ENCODE measurements at places on chromosomes 3 and 15. TPM values are rescaled to one million over a fixed set of nuclear protein-coding genes. Genes with fewer than 3 reads are reported as not detected.

The CCR3 gene
- total RNA-seq: not detected

The EFCC1 gene
- 16.8 TPM for total RNA-seq

The ARNT2 gene
- total RNA-seq: 9.7 TPM

The LINGO1 gene
- 0.13 TPM for total RNA-seq

The RAD51 gene
- total RNA-seq: not detected

The CYP8B1 gene
- not detected for total RNA-seq

The ANKRD28 gene
- total RNA-seq: 83.3 TPM

The UBR1 gene
- total RNA-seq: 39.3 TPM

The RTP1 gene
- total RNA-seq: not detected

The DUOX1 gene
- total RNA-seq: 201 TPM

The CIB1 gene
- total RNA-seq: 90.0 TPM

The CCDC54 gene
- not detected for total RNA-seq

The KIF23 gene
- total RNA-seq: not detected

The SCAANT1 gene
- not detected for total RNA-seq

The ZNF592 gene
- 22.7 TPM for total RNA-seq

The CDV3 gene
- 167 TPM for total RNA-seq

The ISLR2 gene
- total RNA-seq: not detected

The CHDH gene
- 7.5 TPM for total RNA-seq

The SENP8 gene
- 6.7 TPM for total RNA-seq

The SLC9A9 gene
- total RNA-seq: 19.6 TPM

The ZNF662 gene
- total RNA-seq: 8.8 TPM

The DVL3 gene
- 73.2 TPM for total RNA-seq

The PIGX gene
- total RNA-seq: 23.1 TPM

The C3orf70 gene
- total RNA-seq: 3.0 TPM

The GPR149 gene
- total RNA-seq: not detected

The CILP gene
- 2.1 TPM for total RNA-seq

The ZNF80 gene
- not detected for total RNA-seq

The CX3CR1 gene
- total RNA-seq: 1.1 TPM

The ADAMTS9 gene
- total RNA-seq: 44.2 TPM

The TM6SF1 gene
- 11.6 TPM for total RNA-seq

All from thyroid gland (tissue), 4 donors.